Activated T-helper 1 cell treated with anti-CD3 and anti-CD28 coated beads, Interleukin-12 subunit alpha, Interleukin-12 subunit beta, Interleukin-2, Interleukin-4 antibody, amounts not matched to agents 30 ng/mL and 10 ng/mL and 1 ng/mL, durations not matched to agents 14 hours and 24 hours and 36 hours (primary cell): ENCODE measurements at places on chromosomes 7 and 10. TPM values are rescaled to one million over a fixed set of nuclear protein-coding genes. Genes with fewer than 3 reads are reported as not detected.

DNA sequence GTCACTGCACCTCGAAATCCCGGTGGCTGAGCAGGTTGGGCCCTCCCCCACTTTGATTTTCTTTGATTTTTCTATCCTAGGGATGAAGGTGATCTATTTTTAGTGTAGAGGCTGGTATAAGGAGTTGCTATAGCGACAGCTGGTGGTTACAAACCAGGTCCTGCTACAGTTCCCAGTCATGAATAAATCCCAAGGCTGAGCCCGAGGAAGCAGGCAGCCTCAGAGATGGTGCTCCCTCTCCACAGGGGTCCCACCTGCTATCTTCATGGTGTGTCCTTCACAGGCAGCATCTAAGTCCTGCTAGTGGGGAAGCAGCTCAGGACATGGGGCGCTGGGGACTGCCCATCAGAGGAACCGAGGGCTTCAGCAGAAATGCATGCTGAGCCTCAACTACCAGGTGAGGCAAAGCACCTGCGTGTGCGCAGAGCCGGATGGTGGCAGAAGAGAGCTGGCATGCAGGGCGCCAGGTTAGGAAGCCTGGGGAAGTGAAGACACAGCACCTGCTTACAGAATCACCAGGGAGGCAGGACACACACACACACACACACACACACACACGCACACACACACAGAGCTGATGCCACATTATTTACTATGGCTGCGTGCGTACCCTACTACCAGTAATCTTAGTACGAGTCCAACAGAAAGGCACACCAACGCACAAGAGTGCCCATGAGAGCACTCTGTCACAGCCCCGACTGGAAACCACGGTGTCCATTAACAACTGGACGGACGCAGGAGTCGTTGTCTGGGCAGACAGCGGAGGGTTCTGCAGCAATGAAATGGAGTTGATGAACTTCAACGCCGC lies 150.9 kb downstream of the PRKAG2 start:
- no peak for DNase-seq

DNA sequence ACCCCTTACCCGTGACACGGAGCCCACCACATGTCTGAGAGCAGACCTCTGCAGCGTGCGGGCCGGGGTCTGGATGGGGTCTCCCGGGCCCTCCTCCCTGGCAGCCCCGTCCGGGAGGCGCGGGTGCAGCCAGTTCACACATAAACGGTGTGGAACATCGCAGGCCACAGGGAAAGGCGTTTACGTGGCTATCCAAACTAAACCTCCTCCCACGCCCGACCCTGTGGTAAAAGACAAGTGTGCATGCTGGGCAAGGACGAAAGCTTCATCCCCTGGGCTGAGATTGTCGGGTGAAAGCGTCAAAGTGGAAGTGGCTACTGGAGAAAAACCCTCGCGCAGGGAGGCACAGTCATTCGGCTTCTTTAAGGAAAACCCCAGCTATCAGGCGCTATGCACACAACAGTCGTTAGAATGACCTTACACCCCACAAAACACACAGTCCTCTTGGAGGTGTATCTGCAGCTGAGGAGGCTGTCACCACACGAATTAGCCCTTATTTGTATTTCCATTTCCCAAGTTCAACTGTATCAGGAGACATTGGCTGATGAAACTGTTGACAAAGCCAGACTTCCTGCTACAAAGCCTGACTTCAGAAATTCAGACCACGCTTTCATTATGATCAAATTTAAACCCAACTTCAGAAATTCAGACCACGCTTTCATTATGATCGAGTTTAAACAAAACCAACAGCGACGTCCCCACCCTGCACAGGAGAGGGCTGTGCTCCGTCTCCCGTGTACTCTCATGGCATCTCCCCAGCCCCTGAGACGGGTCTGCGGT lies 15.3 kb downstream of the GPER1 start:
- peak; percentile 4 for DNase-seq

The OR6B1 gene
- not detected in 2 replicates for total RNA-seq

The CYP3A7 gene
- not detected in 2 replicates for total RNA-seq

The ZNF503 gene
- 0.07 TPM in 1 of 2 replicates, not detected in the other for total RNA-seq

DNA sequence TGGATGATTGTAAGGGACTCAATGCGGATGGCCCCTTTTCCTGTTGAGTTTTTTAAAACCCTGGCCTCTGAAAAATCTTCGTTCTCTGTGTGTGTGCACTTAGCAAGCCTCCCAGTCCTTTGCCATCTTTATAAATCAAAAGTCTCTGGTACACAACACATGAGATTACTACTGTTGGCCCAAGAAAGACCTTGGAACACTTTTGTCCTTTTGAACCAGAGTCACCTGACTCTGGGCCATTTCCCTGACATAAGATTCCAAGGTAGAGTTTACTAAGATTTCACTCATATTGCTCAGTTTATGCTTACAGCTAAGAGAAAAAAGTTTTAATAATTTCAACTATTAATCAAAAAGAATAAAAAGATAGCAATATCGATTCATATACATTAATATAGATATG lies 64.7 kb upstream of the IFRD1 start:
- no peak for DNase-seq

DNA sequence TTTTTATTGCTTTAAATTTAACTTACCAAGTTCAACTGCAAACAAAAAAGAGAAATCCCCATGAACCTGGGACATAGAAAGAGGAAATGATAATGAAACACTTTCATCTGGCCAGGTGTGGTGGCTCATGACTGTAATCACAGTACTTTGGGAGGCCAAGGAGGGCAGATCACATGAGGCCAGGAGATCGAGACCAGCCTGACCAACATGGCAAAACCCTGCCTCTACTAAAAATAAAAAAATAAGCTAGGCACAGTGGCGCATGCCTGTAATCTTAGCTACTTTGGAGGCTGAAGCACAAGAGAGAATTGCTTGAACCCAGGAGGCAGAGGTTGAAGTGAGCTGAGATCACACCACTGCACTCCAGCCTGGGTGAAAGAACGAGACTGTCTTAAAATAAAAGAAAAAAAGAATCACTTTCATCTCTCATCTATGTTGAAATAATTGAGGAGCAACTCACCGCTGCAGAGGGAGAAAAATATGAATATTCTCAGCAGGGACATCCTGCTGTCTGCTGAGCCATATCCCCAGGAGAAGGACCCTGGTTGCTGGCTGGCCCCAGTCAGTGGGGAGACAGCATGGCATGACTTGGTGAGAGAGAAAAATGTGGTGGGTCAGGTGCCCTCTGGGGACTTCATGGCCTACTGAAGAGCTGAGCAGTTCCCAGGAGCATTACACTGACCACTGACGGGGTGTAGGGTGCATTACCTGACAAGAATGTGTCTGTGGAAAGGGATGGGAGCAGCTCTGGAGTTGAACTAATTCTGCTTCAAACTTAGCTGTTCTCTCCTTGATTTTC lies 22.8 kb upstream of the TARP start:
- DNase-seq: no peak

DNA sequence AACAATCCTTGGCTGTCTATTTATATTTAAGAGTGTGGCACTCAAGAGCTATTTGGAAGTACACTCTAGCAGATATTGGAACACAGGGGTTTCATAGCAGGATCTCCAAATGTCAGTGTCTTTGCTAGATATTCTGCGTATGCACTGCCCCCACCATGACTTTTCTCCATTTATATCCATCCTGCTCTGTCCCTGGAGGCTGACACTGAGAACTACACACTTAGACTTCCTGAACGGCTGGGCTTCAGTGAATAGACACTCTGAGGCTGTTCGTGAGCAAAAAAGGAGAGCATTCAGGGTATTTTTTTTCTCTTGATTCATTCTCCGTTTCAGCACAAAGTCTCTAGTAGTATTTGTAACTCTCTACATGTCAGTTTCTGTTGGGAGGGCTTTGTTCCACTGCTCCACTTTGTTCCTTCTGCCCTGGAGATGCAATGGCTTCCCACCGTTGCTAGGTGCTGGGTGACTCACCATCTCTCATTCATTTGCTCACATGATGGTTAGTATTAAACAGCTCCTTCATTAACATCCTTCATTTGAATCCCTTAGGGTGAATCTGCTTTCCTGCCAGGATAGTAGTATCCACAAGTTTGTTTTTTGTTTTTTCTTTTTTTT lies 155.9 kb upstream of the SLC13A1 start:
- DNase-seq: no peak

GRCh38 chr10:97600616-97601015 lies 11.1 kb downstream of the C10orf62 start:
- no peak for DNase-seq

The IGFBP1 gene
- not detected in 2 replicates for total RNA-seq

DNA sequence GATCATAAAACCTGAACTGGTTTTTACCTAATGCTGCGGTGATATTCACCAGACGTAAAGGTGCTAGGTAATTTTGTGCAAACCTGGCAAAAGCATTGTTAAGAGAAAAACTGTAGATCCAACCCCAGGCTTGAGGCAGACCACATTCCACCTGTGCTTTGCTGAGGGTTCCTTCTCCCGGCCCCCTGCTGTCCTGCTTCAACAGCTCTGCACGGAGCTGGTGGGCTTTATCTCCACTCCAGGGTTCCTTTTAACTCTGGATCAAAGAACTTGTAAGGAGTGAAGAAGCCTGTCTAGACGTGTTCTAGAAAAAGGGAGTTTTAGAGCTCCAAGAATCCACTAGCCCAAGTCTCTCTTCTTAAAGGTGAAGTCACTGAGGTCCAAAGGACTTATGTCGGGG lies 87.5 kb upstream of the NMT2 start:
- DNase-seq: no peak

GRCh38 chr10:44977287-44978212 lies 1.1 kb downstream of the DEPP1 start:
- no peak for DNase-seq

The DOCK1 gene
- 0.75 and 1.2 TPM in 2 replicates for total RNA-seq

The NUTM2E gene
- total RNA-seq: 0.29 TPM in 1 of 2 replicates, not detected in the other

DNA sequence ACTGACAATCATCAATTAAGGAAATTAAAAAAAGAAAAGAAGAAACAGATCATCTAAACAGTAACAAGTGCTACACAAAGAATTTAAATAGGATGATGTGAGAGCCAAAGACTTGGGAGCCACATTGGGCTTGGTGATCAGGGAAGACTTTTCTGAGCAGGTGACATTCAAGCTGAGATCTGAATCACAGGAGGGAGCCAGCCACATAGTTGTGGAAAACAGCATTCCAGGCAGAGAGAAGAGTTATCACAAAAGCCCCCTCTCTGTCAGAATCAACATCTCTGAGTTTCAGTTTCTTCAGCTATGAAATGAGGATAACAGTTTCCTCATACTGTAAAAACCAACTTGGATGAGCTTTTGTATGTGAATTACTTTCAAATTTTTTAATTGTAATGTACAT lies 169.2 kb upstream of the PLXNA4 start:
- no peak for DNase-seq

- DNase-seq: no peak
Measured at GRCh38 chr7:75657866-75658265, 80.9 kb downstream of the HIP1 start.

The CLCN1 gene
- total RNA-seq: not detected in 2 replicates

- no peak for DNase-seq
Measured at GRCh38 chr10:13589316-13589715, 2.6 kb downstream of the PRPF18 start.

DNA sequence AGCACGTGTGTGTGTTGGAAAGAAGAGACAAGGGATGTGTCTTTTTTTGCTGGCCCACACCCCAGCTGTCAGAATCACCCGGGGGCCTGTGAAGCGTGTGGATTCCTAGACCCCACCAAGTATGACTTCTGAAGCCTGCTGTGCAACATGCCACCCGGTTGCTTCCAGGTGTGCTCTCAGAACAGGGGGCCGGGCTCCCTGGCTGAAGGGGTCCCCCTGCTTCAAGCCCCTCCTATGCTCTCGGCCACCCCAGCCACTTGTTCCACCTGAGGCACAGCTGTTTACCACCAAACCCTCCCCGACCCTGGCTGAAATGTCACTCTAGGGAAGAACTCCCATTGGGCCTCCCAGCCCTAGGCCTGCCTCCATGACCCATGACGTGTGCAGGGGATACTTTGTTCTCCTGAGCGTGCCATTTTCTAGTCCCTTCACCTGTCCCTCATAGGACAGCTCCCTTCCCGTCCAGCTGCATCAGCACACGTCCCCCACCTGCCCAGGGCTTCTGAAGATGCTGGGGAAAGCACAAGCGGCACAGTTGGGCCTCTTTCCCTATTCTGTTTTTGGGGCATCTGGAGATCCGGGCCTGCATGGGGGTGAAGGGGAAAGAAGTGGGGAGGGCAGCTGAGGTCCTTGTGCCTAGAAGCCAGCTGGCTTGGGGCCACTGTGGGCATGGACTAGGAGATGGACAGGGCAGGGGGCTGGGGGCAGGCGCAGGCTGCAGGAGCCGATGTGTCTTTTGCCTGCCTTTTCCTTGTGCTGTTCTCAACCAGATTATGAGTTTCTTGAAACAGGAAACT lies 33.3 kb downstream of the CRHR2 start:
- no peak for DNase-seq

GRCh38 chr10:129792141-129792540 lies 171.9 kb downstream of the EBF3 start:
- DNase-seq: no peak

- no peak for DNase-seq
Measured at GRCh38 chr7:41938371-41938770, 235.5 kb upstream of the INHBA start.

- DNase-seq: no peak
Measured at GRCh38 chr7:123771846-123772245, 23.0 kb upstream of the WASL start.

- no peak for DNase-seq
Measured at GRCh38 chr10:79354615-79355014, 7.3 kb downstream of the PPIF start.

- no peak for DNase-seq
Measured at GRCh38 chr7:78002021-78002420, 203.4 kb downstream of the PHTF2 start.

The GRK5 gene
- total RNA-seq: 25.3 and 25.8 TPM in 2 replicates

GRCh38 chr7:90586091-90586490 lies 10.0 kb upstream of the CDK14 start:
- no peak for DNase-seq

- peak; percentile 30 for DNase-seq
Measured at GRCh38 chr7:134750083-134751062, 29.1 kb upstream of the CALD1 start.

DNA sequence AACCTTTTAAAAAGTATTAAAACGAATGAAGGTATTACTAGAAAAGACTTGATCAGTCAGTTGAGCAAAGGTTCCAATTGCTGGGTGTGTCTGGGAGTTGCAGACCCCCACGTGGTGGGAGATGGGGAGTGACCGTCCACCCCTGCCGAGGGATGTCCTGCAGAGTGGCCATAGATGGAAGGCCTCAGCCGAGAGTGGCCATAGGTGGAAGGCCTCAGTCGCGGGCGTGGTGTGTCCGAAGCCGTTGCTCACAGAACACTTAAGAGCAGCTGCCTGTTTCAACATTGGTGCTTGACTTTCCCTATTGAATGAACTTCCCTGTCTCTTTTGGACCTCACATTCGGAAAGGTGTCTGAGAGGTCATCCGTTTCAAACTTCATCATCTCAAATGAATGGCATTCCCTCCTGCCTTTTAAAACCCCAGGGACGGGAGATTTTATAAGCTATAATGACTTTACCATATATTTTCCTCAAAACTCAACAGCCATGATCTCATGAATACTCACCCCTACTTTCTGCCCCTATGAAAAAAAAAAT lies 69.4 kb downstream of the CAMK1D start:
- no peak for DNase-seq

GRCh38 chr10:112986544-112987190 lies 36.6 kb downstream of the TCF7L2 start:
- DNase-seq: no peak

- no peak for DNase-seq
Measured at GRCh38 chr10:114771749-114772148, 49.8 kb upstream of the FHIP2A start.
